ENCODE measurements at places on chromosomes 7 and 10.

DNA sequence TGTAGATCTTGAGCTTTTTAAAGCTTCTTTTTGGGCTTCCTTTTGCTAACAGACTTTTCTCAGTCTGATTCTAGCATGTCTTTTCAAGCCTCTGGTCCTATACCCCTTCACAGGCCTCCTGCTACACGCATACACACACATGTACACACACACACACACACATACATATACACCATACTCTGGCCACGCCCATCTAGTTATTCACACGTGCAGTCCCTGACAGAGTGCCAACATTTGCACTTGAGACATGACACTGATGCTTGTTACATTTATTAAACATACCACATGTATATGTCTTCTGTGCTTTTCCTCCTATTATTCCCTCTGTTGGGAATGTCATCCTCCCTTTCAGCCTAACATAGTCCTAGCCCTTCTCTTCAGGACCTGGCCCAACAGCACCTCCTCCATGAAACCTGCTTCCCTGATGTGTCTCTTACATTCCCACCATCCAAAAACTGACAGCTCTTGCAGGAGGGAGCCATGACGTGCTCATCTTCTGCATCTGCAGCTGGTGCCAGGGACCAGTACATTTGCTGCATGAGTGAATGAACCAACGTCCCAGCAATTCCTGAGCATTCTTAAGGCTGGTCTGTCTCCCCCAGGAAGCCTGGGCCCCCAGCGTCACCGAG lies 222.1 kb downstream of the ARHGAP12 start:
- DNase-seq: peak; percentile 14

DNA sequence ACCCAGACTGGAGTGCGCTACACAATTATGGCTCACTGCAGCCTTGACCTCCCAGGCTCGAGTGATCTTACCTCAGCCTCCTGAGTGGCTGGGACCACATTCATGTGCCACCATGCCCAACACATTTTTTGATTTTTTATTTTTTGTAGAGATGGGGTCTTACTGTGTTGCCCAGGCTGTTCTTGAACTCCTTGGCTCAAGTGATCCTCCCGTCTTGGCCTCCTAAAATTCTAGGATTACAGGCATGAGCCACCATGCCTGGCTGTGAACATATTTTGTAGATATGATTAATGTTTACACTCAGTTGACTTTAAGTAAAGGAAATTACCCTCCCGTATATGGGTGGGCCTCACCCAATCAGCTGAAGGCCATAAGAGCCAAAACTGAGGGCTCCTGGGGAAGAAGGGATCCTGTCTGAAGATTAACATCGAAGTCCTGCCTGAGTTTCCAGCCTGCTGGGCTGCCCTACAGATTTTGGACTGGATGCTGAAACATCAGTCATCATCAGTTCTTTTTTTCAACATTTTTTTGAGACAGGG lies 127.1 kb downstream of the ACTR3B start:
- DNase-seq: no peak

DNA sequence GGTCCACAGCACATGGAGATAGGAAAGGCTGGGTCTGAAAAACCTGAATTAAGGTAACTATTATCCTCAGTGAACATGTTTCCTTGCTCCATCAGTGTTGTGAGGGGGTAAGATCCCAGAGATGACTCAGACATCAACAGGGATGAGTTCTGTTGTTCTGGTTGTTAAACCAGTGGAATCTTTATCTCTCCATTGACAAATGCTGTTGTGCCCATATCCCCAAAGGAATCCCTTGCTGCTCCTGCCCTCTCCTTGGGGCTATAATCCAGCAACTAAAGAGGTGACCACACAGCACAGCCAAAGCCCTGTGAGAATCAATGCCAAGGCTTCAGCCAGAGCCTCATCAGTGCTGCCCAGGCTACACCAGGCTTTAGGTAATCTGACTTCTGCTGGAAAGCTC lies 113.4 kb downstream of the JAZF1 start:
- no peak for DNase-seq

DNA sequence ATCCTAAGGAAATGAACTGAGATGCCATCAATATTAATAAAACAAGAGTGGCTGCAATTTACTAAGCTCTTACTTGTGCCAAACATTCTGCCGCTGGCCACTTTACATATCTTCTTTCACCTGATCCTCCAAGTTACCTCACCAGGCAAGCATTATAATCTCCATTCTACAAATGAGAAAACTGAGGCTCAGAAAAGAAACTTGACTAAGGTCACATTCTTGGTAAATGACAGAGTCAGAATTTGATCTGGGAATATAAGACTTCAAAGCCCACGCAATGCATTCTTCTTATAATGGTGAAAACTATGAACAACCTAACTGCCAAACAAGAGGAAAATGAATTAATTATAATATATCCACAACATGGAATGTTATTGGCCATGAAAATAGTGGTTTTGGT lies 46.1 kb upstream of the SMNDC1 start:
- no peak for DNase-seq

- no peak for DNase-seq
Observed at GRCh38 chr10:63384001-63384400, 81.8 kb downstream of the JMJD1C start.

DNA sequence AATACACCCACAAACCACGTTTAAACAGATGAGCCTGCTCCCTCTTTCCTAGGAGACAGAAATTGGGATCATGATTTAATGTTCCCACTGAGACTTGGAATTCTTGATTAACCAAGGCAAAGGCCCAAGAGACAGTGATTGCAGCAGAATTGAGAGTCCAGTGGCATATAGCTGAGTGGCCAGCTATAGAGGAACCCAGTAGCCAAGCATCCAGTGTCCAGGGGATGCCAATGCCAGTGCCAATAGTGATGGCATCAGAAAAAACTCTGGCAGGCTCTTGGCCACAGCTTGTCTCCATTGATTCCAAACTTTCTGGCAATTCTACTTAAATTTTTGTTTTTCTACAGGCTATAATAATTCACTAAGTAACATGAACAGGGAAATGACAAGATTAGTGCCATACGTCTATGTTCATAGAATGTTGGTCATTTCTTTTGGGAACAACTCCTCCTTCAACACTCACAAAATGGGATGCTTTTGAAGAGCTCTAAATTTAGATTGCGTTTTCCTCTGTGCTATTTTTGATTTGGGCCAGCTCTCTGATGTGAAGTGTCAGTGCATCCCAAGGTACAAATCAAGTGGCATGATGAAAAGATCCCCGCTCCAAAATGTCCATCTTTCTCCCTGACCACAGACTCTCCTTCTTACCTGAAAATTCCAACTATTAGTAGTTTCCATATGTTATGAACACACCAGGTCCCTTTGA lies 83.1 kb upstream of the A1CF start:
- DNase-seq: no peak

DNA sequence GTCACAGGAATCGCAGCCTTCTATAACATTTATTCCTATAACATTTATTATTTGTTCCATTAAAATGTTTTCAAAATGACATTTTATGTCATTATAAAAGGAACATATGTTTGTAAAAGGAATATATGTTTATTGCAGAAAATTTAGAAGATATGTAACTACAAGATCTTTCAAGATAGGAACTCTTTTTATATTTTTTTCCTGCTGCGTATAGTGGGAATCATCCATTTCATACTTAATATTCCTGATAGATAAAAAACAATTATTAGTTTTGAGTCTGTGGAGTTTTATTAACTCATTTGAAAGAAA lies 55.6 kb downstream of the CCNY start:
- no peak for DNase-seq

DNA sequence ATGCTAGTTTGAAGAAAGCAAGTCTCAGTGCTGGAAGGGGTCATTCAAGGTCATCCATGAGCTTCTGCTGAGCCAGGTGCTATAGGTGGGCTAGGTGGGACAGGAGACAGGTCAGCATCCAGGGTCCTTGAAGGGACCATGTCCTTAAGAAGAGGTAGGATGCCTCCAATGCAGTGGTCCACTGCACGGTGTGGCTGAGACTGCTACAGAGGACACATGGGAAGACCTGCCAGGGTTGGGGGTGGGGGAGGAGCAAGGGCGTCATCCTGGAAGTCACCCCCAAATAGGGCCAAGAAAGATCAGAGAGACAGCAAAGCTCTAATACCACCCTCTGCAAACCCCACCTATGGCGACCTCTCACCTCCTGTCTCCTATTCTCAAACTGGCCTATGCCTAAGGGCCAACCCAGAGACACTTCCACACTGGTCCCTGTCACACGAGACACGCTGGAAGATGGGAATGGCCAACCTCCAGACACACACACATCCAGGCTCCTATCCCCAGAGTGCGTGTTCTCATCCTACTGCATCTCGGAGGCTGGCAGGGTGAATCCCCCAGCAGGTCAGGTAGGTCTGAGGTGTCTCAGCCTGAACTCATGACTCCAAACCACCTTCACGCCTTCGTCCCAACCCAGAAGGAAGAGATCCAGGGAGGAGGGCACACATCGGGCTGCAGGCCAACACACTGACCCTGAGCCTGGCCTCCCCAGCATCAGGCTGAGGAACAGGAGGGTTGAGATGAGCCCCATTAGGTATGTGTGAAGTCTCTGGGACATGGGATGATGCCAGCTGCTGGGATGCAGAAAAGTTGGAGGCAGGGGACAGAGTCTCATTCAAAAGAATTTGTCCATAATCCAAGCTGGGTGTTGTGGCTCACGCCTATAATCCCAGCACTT lies 5.6 kb upstream of the PPP1R35 start:
- DNase-seq: no peak

DNA sequence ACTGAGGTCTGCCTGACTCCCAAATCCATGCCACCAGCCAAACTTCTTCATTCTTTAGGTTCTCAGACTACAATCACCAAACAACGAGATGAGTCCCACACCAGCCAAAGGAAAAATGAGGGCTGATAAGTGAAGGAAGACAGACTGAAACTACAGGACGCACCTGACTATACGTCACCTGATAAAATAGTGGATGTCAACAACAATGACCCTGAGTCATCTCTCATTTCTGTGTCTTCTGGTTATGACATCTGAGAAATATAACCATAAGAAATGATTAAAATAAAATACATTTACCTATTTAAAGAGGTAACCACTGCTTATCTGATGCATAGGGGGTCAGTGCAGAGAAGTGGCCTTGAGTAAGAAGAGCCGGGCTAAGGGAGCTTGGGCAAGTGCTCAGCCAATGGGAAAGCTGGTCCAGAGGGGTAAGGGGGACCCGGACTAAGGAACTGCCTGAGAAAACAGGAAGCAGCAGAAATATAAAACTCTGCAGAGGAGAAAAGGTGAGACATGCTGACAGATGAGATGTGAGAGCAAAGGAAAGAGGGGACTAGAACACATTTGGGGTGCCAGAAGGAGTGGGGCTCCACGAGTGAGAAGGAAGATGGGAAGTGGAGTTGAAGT lies 51.8 kb downstream of the HIPK2 start:
- no peak for DNase-seq

- no peak for DNase-seq
Observed at GRCh38 chr7:133795068-133795665, 332.0 kb upstream of the LRGUK start.

- DNase-seq: no peak
Observed at GRCh38 chr10:113879691-113880090, 25.2 kb downstream of the NHLRC2 start.

- no peak for DNase-seq
Observed at GRCh38 chr10:61250131-61250530, 203.1 kb downstream of the TMEM26 start.

GRCh38 chr10:17123961-17124360 lies 5.7 kb downstream of the CUBN start:
- DNase-seq: no peak

DNA sequence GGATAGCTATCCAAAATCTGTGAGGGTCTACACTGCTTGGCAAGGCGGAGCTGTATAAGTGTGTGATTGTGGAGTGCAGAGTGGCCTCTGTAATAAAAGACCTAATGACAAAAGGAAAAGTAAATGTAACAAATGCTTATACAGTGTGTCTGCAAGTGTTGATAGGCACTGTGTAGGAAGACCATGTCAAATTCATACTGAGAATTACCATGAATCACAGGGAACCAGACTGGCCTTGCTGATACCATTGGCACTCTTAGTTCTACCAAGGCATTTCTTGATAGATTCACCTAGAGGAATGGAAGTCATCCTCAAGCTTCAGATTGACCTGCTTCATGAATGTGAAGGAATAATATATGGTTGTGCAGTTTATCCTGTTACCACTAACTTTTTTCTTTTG lies 58.8 kb downstream of the CYCS start:
- DNase-seq: no peak

- no peak for DNase-seq
Observed at GRCh38 chr7:41592794-41593193, 110.1 kb downstream of the INHBA start.
